ENCODE measurements at places on chromosomes 12 and 14. TPM values are rescaled to one million over a fixed set of nuclear protein-coding genes. Genes with fewer than 3 reads are reported as not detected.
A peak's percentile ranks its signal among the peaks of the same experiment; 100 is the strongest.

PKP2 gene
- 5.4 TPM for total RNA-seq

RPL10L gene
- not detected for total RNA-seq

REP15 gene
- 0.99 TPM for total RNA-seq

SPTLC2 gene
- total RNA-seq, result 22.7 TPM

LRRC10 gene
- total RNA-seq, result not detected

ACOT6 gene
- not detected for total RNA-seq

IL23A gene
- not detected for total RNA-seq

AICDA gene
- not detected for total RNA-seq

LRP6 gene
- total RNA-seq, result 13.3 TPM

- H3K36me3 ChIP-seq, result no peaks in the 10 kb centered on the region
- no peak for DNase-seq
- H3K4me3 ChIP-seq, result no peak overlapping the region
These were observed 107.0 kb upstream of the CRY1 start for GRCh38 chr12:107200394-107200793.

GRCh38 chr12:127052511-127053232 lies 1214.3 kb upstream of the TMEM132C start:
- no peaks in the 10 kb centered on the region for H3K4me1 ChIP-seq
- no peak overlapping the region for H3K4me3 ChIP-seq
- no peaks in the 10 kb centered on the region for H3K36me3 ChIP-seq
- no peaks in the 10 kb centered on the region for H3K27me3 ChIP-seq
- H3K27ac ChIP-seq, result no peak overlapping the region

DNA sequence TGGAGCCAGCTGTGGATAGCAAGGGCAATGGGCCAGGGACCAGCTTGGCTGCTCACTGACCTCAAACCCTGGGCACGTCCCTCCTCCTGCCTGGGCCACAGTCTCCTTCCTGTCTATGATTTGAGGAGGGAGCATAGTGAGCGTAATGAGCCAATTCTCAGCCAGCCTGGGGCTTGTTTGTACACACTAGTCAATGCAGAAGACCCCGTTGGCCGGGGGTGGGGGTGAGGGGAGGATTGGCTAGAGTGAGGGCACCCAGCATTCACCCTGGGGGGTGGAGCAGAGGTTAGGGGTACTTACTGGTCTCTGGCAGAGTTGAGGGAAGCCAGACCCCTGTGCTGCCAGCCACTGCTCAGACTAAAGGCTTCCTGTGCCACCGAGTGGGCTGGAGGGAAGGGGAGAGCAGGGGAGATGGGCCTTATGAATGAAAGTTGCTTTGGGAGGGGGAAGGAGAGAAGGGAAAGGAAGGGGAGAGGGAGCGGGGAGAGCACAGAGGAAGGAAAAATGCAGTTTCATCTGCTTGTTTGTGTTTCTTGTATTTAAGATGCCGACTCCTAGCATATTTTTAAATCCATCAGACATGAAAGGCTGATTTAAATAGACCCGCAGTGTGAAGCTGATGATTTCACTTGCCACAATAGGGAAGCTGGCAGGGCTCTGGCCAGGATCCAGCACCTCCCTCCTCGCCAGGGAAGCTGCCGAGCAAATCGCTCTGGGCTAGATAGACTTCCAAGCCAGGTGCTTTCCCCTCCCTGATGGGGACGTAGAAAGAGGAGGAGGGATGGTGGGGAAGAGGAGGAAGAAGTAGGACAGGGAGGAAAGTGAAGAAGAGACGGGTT lies 114.0 kb downstream of the PRMT8 start:
- no peaks in the 10 kb centered on the region for H3K36me3 ChIP-seq
- H3K4me3 ChIP-seq, result no peak overlapping the region
- DNase-seq, result no peak
- H3K4me1 ChIP-seq, result peaks cover 13% of the 10 kb centered on the region
- H3K27ac ChIP-seq, result no peak overlapping the region

GRCh38 chr12:12439636-12440035 lies 82.8 kb downstream of the BORCS5 start:
- H3K27ac ChIP-seq, result no peak overlapping the region
- peaks cover 32% of the 10 kb centered on the region for H3K4me1 ChIP-seq
- no peaks in the 10 kb centered on the region for H3K27me3 ChIP-seq
- no peak for DNase-seq
- peaks cover 4% of the 10 kb centered on the region for H3K36me3 ChIP-seq

DNA sequence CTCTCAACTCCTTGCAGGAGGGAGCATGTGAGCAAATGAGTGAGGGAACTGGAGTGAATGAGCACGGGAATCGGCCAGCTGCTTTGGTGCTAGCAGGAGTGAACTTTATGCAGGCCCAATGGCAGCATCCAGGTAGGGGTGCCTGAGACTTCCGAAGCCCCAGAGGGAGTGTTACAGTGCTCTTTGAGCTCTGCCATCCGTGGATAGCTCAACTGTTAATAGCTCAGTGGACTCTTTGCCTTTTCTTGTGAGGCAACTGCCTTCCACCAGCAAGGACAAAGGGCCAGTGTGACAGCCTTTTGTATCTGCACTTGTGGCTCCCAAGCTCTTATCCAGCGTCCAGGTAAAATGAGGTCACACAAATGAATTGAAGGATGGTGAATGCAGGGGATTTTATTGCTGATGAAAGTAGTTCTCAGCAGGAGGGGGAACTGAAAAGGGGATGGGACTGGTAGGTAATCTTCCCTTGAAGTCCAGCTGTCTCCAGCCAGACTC lies 12.9 kb downstream of the CREBL2 start:
- DNase-seq, result no peak
- H3K4me1 ChIP-seq, result peaks cover 13% of the 10 kb centered on the region
- no peak overlapping the region for H3K4me3 ChIP-seq
- H3K36me3 ChIP-seq, result no peaks in the 10 kb centered on the region

GRCh38 chr14:105531088-105531893 lies 4.9 kb downstream of the TMEM121 start:
- peaks cover 24% of the 10 kb centered on the region for H3K27me3 ChIP-seq
- H3K4me3 ChIP-seq, result no peak overlapping the region
- no peak overlapping the region for H3K27ac ChIP-seq
- no peaks in the 10 kb centered on the region for H3K36me3 ChIP-seq

DNA sequence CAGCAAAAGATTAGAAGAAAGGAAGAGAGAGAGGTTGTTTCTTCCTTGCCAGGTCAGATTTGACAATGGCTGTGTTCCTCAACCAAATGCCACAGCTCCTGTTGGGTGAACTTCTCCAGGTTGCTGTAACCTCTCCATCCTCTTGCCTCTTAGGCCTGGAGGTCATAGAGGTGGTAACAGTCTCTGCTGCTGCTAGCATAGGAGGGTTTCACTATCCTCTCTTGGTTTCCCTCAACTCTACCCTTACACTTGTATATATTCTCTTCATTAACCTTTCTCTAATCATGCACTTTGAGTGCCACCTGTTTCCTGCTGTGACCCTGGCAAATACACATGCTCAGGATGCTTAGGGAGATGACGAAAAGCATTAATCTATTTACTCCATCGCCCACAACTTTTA lies 67.7 kb upstream of the HIF1A start:
- no peak for DNase-seq
- no peaks in the 10 kb centered on the region for H3K4me1 ChIP-seq
- no peaks in the 10 kb centered on the region for H3K36me3 ChIP-seq
- no peak overlapping the region for H3K4me3 ChIP-seq
- no peaks in the 10 kb centered on the region for H3K27me3 ChIP-seq

- H3K27ac ChIP-seq, result no peak overlapping the region
- H3K4me3 ChIP-seq, result no peak overlapping the region
- peaks cover 10% of the 10 kb centered on the region for H3K4me1 ChIP-seq
- no peaks in the 10 kb centered on the region for H3K27me3 ChIP-seq
These were observed 135.0 kb downstream of the FBXL14 start for GRCh38 chr12:1459339-1459738.

DNA sequence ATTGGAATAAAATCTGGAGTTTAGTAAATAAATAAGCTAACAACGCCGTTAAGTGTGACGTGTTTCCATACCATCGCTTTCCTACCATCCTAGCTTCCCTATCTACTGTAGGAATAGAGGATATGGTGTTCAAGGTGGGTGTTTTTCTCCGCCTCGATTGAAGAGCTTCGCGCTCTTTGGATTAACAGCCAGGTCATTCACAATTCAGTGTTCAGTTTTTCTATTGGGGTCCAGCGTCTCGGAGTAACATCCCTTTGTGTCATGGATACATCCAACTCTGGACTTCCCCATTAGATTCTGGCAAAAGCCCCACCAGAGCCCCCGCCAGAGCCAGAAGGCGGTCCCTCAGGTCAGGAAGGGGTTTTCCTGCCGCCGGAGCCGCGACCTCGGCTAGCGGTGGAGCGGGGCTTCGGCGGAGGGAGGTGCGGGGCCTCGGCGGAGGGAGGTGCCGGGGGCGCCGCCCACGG lies 1.2 kb upstream of the SRGAP1 start:
- no peaks in the 10 kb centered on the region for H3K27me3 ChIP-seq
- peak; percentile 80 for DNase-seq
- H3K27ac ChIP-seq, result peak overlapping the region; percentile 92
- H3K4me1 ChIP-seq, result peaks cover 20% of the 10 kb centered on the region

- H3K4me3 ChIP-seq, result no peak overlapping the region
- H3K4me1 ChIP-seq, result no peaks in the 10 kb centered on the region
- H3K36me3 ChIP-seq, result no peaks in the 10 kb centered on the region
- no peak overlapping the region for H3K27ac ChIP-seq
- no peaks in the 10 kb centered on the region for H3K27me3 ChIP-seq
These were observed 111.2 kb downstream of the LRRIQ1 start for GRCh38 chr12:85147331-85147730.

DNA sequence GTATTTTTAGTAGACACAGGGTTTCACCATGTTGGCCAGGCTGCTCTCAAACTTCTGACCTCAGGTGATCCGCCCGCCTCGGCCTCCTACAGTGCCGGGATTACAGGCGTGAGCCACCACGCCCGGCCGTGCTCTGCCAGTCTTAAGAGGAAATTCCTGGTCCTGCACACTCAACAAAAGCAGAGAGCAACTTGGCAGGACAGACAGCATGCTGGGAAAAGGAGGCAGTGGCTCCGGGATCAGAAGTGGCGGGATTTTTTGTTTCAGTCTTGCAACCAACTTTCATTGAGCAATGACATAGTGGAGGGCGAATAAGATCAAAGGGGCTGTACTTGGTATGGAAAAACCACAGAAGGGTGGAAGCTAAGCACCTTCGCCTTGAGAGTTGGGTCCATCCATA lies 2.1 kb downstream of the CKAP4 start:
- H3K36me3 ChIP-seq, result peaks cover 4% of the 10 kb centered on the region
- peaks cover 68% of the 10 kb centered on the region for H3K4me1 ChIP-seq
- no peaks in the 10 kb centered on the region for H3K27me3 ChIP-seq
- H3K27ac ChIP-seq, result peak overlapping the region; percentile 98

GRCh38 chr14:73829526-73830431 lies 21.9 kb upstream of the PTGR2 start:
- no peaks in the 10 kb centered on the region for H3K36me3 ChIP-seq
- H3K4me3 ChIP-seq, result no peak overlapping the region
- DNase-seq, result no peak
- peaks cover 20% of the 10 kb centered on the region for H3K4me1 ChIP-seq
- no peaks in the 10 kb centered on the region for H3K27me3 ChIP-seq

DNA sequence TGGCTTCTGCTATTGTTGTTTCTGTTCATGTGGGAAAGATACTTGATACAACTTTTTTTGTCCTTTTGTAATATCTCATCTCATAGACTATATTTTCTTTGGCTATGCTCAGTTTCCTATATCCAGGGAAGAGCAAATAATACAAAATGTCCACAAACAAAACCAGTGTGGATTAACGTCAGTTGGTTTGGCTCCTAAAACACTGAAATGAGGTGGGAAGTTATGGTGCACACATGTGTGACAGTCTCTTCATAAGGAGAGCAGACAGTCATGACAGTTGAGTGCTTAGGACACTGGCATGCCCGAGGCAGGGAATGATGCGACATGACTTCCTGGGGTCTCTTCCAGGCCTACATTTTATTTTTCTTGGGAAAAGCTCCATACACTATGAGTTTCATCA lies 27.5 kb downstream of the RHOJ start:
- H3K27me3 ChIP-seq, result no peaks in the 10 kb centered on the region
- DNase-seq, result no peak
- H3K27ac ChIP-seq, result no peak overlapping the region
- no peaks in the 10 kb centered on the region for H3K4me1 ChIP-seq

- peak overlapping the region; percentile 47 for H3K27ac ChIP-seq
- peak overlapping the region; percentile 51 for H3K4me3 ChIP-seq
- no peaks in the 10 kb centered on the region for H3K36me3 ChIP-seq
- H3K27me3 ChIP-seq, result peaks cover 38% of the 10 kb centered on the region
- no peak for DNase-seq
These were observed 493 bp downstream of the HOXC5 start for GRCh38 chr12:54033106-54033979.

DNA sequence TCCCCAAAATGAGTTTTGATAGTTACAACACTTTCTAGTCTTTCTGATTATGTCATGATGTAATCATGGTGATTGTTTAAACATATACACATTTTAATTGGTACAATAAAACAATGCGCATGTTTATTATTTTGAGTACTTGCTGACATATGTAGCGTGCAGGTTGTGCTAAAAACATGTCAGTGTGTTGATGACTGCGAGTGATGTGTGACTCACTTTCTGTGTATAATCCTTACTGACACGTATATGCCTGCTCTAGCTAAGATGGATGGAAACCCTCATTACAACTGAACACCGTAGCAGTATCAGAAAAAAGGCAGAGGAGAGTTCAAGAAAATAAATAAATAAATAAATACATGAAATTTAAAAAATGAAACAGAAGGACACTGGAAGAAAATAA lies 1552.4 kb upstream of the FLRT2 start:
- peaks cover 10% of the 10 kb centered on the region for H3K4me1 ChIP-seq
- no peak overlapping the region for H3K27ac ChIP-seq
- no peaks in the 10 kb centered on the region for H3K27me3 ChIP-seq
- no peak for DNase-seq

DNA sequence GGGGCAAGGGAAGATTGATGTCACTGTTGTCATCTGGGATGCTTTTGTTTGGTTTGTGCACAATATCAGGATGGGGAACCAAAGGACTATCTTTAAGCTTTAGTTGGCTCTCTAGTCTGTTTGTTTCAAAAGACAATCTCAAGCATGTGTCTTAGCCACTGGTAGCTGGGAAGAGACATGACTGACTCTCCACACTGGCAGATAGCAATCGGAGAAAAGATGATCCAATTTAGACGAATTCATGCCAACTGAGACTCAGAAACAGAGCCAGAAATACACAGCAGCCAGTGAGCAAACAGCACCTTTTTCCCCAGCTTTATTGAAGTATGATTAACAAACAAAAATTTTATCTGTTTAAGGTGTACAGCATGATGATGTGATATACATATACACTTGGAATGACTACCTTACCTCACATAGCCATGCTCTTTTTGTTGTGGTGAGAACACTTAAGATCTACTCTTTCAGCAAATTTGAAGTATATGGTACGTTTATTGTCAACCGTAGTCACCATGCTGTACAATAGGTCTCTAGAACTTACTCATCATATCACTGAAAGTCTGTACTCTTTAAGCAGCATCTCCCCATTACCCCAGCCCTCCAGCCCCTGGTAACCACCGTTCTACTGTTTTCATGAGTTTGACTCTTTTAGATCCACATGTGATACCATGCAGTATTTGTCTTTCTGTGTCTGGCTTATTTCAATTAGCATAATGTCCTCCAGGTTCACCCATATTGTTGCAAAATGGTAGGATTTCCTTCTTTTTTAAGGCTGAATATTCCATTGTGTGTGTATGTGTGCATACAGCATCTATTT lies 50.6 kb downstream of the DUSP16 start:
- no peaks in the 10 kb centered on the region for H3K27me3 ChIP-seq
- H3K27ac ChIP-seq, result no peak overlapping the region
- peaks cover 11% of the 10 kb centered on the region for H3K4me1 ChIP-seq
- no peak overlapping the region for H3K4me3 ChIP-seq

All from suprapubic skin (tissue), 4 donors.